ENCODE measurements at places on chromosomes 7 and 10.
A peak's percentile ranks its signal among the peaks of the same experiment; 100 is the strongest.

- peak; percentile 57 for DNase-seq
Measured at GRCh38 chr10:124641282-124642087, 102.7 kb downstream of the FAM53B start.

DNA sequence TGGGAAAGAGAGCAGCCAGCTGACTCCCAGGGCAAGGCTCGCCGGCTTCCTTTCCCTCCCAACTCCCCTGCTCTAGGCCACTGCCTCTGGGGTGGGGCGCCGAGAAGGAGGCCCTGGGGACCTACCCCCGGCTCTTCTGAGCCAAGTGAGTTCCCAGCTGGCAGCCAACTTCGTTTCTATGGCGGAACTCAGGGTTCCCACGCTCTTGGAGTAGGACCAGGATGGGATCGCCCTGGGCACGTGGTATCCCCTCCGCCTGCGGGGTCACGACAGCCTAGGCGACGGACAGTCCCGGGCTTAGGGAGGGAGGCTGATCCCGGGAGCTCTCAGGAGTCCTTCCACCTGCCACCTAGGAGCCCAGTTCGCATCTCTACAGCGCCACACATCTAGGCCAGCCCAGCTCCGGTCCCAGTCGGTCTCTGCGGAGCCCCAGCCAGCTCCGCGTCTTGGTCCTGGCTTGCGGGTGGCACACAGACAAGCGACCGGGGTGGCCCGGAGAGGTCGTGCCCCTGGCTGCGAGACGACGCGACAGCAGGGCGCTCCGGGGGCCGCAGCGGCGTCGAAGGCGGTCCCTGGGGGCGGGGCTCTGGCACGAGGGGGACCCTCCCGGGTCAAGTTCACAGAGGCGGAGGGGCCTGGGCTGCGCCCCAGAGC, 20.5 kb upstream of the GATA3 start:
- no peak for DNase-seq

- no peak for DNase-seq
Measured at GRCh38 chr7:155368894-155369600, 71.4 kb downstream of the INSIG1 start.

DNA sequence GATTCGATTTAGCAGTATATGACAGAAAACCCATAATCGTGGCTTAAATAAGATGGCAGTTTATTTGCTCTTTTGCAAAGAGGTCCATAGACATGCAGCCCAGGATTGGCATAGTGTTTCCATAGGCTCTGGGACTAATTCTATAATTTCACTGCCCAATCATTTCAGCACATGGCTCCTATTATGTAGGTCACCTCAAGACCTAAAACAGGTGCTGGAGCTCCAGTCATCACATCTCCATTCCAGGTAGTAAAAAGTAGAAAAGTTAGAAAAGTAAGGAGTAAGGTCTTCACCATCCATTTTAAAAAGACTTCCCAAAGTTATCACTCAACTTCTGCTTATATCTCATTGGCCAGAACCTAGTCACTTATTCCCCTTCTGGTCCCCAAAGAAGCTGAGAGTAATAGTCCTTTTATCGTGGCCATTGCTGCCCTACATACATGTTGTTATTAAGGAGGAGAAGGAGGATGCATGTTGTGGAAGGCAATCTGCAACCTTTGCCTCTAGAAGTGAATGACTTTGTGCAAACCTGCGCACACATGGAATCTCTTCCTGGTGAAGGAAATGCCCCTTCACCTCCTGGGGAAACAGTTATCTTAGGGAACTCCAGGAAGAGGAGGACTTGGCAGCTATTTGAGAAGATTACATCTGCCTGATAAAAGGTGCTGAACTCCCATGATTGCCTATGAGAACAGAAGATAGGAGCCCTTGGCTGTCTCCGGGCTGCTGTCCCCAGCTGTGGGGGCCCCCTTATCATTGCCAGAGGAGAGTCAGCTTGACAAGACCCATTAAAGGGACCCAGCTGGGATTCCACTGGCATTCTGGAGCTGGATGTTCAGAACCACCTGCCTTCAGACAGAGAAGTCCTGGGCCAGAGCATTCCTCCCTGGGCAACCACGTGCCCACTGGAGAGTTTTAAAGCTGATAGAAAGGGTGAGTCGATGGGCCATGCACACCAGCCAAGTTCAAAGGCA, 330.6 kb upstream of the ZMIZ1 start:
- DNase-seq = no peak

GRCh38 chr10:114711176-114711868, 53.2 kb upstream of the ABLIM1 start:
- no peak for DNase-seq

GRCh38 chr7:27686315-27686714, 23.6 kb upstream of the HIBADH start:
- DNase-seq = peak; percentile 66

GRCh38 chr10:100996678-100997359, 2.8 kb upstream of the LZTS2 start:
- no peak for DNase-seq

GRCh38 chr10:116007256-116007891, 265.6 kb downstream of the GFRA1 start:
- no peak for DNase-seq

DNA sequence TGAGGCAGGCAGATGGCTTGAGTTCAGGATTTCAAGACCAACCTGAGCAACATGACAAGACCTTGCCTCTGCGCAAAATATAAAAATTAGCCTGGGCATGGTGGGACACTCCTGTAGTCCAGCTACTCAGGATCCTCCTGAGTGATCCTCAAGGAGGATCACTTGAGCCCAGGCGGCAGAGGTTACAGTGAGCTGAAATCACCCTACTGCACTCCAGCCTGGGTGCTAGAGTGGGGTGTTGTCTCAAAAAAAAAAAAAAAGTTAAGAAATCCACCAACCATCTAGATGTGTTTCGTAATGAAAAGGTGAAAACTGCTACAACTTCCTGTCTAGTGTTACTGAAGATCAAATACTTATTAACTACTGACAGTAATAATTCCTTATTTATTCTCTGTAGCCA, 8.1 kb downstream of the GLCCI1 start:
- no peak for DNase-seq

- no peak for DNase-seq
Measured at GRCh38 chr10:52394246-52394645, 80.2 kb downstream of the DKK1 start.

DNA sequence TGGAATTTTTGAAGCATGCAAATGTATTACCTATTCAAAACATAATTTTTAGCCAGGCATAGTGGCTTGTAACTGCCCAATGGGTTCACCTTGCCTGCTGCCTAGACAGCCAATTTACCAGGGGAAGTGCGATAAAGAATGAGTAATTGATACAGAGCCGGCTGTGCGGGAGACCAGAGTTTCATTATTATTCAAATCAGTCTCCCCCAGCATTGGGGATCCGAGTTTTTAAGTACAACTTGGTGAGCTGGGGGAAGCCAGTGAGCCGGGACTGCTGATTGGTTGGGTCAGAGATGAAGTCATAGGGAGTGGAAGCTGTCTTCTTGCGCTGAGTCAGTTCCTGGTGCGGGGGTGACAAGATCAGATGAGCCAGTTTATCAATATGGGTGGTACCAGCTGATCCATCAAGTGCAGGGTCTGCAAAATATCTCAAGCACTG, 29.1 kb upstream of the NRBF2 start:
- DNase-seq = no peak

DNA sequence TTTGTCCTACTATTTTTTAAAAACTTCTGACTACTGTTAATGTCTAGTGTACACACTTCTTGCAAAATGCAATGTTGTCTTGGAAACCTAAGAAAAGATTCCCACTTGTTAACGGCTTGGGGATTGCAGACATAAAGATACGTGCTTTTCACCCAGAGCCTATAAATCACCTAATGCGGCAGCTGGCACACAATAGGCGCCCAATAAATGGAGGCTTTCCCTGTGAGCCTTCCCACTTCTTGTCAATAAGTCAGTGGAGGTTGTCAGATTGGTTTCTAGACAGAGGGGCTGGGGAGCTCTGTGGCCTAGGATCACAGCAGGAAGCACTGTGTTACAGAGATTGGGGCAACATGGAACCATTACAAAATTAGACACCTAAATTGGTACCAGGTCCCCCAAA, 74.7 kb downstream of the VSTM4 start:
- DNase-seq = no peak

DNA sequence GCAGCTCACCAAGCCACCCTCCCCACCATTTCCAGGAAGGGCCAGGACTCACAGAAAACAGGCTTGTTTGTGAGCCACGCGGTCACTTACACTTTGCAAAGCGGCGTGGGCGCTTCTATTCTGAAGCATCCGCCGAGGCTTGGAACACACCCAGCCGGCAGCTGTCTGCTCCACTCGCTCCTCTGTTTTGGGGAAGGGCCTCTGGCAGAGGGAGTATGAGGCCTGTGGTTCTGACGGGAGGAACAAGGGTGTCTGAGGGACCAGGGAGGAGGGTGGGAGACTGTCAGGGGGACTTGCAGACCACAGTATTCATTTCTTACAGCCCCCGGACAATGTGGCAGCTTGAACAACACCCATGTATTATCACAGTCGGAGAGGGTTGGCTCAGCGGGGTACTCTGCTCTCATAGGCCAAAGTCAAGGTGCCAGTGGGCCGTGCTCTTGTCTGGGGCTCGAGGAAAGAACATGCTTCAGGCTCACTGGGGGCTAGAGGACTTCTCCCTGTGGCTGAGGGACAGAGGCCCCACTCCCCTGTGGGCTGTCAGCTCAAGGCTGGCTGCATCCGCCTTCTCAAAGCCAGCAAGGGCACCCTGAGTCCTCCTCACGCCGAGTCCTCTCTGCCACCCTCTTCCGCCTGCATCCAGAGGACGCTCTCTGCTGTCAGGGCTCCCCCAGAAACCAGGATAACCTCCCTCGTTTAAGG, 60.4 kb upstream of the FAM20C start:
- no peak for DNase-seq

- no peak for DNase-seq
Measured at GRCh38 chr10:114115661-114116445, 58.1 kb downstream of the CCDC186 start.

GRCh38 chr10:114899982-114900381, 38.0 kb upstream of the TRUB1 start:
- no peak for DNase-seq

DNA sequence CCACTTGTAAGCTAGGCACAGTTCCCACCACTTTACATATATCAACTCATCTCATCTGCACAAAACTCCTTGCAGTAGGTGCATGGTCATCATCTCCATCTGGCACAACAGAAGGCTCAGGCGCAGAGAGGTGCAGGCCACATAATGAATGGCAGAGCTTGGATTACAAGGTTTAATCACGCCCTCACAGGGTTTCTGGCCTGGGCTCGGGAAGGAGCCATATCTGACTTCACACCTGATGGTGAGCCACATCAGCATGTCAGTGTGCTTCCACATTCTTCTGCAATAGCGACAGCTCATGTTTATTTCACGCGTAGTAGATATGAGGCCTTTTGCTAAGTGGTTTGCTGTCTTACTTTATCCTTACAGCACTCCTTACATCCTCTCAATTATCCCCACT, 650.2 kb downstream of the INHBA start:
- DNase-seq = no peak

DNA sequence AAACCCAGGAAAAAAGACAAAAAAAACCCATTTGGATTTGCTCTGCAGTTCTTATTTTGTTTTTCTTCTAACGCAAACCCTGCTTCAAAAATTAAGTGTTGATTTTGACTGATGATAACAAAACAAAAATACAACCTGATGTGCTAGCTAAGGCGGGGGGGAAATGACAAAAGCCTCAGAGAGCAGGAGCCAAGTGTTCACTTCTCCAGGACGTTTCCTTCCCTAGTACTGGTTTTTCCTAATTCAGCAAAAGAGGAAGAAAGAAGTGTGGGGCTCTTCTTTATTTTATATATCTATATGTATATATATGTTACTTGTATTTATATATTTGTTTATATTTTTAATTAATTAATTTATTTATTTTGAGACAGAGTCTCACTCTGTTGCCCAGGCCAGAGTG, 28.0 kb downstream of the SNX10 start:
- no peak for DNase-seq

- no peak for DNase-seq
Measured at GRCh38 chr10:89360157-89360556, 17.7 kb upstream of the IFIT1B start.

GRCh38 chr7:139681812-139682135, 96.0 kb downstream of the HIPK2 start:
- no peak for DNase-seq
